Placental pericyte (primary cell): ENCODE measurements at places on chromosomes 13 and 19. TPM values are rescaled to one million over a fixed set of nuclear protein-coding genes. Genes with fewer than 3 reads are reported as not detected.

MTUS2 gene
- total RNA-seq, result under 0.01 and 0.57 TPM in 2 replicates

ZNF432 gene
- 7.9 and 8.5 TPM in 2 replicates for total RNA-seq

ABHD8 gene
- total RNA-seq, result 8.3 and 12.0 TPM in 2 replicates

BICRA gene
- total RNA-seq, result 10.2 and 11.6 TPM in 2 replicates

IZUMO2 gene
- total RNA-seq, result not detected in 2 replicates

AMER2 gene
- not detected in 2 replicates for total RNA-seq

LILRB2 gene
- not detected in 2 replicates for total RNA-seq
